ENCODE measurements at places on chromosomes 16 and 17. TPM values are rescaled to one million over a fixed set of nuclear protein-coding genes. Genes with fewer than 3 reads are reported as not detected.
A peak's percentile ranks its signal among the peaks of the same experiment; 100 is the strongest.

Gene MGAT5B
- total RNA-seq = 2.3 TPM

Gene BAIAP3
- 8.0 TPM for total RNA-seq

DNA sequence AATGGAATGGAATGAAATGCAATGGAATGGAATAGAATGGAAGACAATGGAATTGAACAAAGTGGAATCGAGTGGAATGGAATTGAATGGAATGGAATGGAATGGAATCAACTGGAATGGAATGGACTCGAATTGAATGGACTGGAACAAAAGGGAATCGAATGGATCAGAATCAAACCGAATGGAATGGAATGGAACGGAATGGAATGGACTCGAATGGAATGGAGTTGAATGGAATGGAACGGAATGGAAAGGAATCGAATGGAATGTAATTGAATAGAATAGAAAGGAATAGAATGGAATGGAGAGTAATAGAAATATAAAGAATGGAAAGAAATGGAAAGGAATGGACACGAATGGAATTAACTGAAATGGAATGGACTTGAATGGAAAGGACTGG lies 475.2 kb upstream of the WSB1 start:
- DNase-seq = no peak

GRCh38 chr16:85954927-85955519 lies 56.1 kb downstream of the IRF8 start:
- DNase-seq = no peak

DNA sequence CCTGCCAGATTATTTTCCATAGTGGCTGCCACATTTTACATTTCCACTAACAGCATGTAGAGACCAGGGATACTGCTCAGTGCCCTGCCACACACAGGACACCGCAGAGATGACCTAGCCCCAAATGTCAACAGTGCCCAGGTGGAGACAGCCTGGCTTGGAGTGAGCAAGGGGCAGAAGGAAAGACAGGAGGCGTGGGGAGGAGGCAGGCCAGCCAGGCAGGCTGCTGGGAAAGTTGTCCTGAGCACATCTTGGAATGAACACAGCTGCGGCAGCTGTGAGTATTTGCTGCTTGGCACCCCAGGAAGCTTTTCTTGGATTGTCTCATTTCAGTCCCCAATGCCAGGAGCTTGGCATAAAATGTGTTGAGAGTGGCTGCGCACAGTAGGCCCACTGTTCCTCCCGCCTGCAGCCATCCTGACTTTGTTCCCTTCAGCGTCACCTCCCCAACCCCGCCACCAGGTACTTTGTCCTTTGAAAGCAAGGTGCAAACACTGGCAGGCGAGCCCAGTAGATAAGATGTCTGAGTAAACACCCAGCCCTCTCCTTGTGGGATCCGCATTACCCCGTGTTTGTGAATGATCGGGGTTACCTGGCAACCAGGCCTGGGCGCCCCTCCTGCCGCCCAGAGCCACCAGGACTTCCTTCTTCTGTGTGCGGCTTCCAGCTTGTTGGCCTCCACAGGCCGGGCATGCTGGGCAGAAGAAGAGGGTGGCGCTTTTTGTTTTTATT lies 114.0 kb downstream of the CMIP start:
- DNase-seq = peak; percentile 57

Measured in kidney (tissue), 22 donors.